ENCODE measurements at places on chromosomes 11 and 22.
A peak's percentile ranks its signal among the peaks of the same experiment; 100 is the strongest.

- no peak for DNase-seq
These were observed 271.4 kb upstream of the LUZP2 start for GRCh38 chr11:24225501-24225900.

GRCh38 chr11:104339380-104339831, 175.5 kb upstream of the PDGFD start:
- DNase-seq: no peak

GRCh38 chr11:13011466-13012055, 2.4 kb downstream of the RASSF10 start:
- DNase-seq: no peak

GRCh38 chr11:76557466-76557865, 112.6 kb downstream of the EMSY start:
- no peak for DNase-seq

GRCh38 chr11:57779276-57779675, 17.7 kb downstream of the CTNND1 start:
- no peak for DNase-seq

GRCh38 chr11:78615724-78616123, 41.1 kb upstream of the NARS2 start:
- DNase-seq: no peak

DNA sequence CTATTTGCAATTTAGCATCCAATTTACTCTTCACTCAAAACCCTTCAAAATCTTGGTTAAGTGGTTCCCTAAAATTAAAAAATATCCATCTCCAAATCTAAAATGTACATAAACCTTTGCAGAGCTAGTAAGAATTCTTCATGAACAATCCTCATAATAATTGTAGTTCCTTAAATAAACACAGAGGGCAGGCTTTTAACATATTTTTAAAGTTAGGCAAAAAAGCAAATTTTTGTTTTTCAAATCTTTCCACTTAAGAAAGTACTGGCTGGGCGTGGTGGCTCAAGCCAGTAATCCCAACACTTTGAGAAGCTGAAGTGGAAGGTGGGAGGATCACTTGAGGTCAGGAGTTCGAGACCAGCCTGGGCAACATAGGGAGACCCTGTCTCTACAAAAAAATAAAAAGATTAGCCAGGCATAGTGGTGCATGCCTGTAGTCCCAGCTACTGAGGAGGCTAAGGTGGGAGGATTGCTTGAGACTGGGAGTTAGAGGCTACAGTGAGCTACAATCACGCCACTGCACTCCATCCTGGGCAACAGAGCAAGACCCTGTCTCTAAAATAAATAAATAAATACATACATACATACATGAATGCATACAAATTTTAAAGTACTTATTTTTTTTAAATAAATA, 25.1 kb upstream of the PLAAT3 start:
- no peak for DNase-seq

GRCh38 chr11:11163236-11163635, 189.8 kb downstream of the CSNK2A3 start:
- DNase-seq: no peak

GRCh38 chr22:38126928-38127668, 16.6 kb upstream of the BAIAP2L2 start:
- DNase-seq: no peak

GRCh38 chr11:61524963-61525587, 16.5 kb downstream of the LRRC10B start:
- DNase-seq: no peak

GRCh38 chr11:69510471-69511357, 29.3 kb downstream of the LINC01488 start:
- DNase-seq: no peak

- no peak for DNase-seq
These were observed 41.8 kb upstream of the SORL1-AS1 start for GRCh38 chr11:121494355-121495099.

DNA sequence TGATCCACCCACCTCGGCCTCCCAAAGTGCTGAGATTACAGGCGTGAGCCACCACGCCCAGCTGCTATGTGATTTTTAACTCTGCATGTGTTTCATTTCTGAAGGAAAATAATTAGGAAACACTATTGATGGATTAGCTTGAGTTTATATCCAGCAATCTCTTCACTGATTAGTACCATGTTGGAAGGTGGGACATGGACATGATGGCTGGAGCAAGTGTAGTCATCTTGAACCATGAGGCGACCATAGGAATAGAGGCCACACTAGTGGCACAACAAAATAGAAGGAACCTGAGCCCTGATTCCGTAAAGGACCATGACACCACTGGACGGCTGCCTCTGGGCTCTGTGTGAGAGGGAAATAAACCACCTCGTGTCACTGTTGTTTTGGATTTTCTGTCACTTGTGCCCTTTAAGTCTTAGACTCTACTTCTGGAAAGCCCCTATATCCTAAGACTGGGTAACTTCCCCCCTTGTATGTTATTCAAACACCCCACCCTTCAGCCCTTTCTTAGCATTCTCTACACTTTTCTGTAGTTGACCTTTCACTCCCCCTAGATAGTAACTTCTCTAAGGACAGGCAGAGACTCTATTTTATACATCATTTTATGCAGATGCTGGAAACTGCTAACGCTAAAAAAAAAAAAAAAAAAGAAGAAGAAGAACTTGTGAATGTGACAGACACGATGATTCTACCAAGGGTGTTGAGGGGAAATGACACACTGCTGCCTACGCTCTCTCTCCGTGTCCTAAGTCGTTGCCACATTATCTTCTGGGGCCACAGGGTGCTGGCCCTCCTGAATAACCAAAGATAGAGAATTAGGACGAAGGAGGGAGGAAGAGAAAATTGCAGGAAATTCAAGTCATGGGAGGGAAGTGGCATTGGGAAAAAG, 2.7 kb upstream of the VPS37C start:
- DNase-seq: peak; percentile 47

DNA sequence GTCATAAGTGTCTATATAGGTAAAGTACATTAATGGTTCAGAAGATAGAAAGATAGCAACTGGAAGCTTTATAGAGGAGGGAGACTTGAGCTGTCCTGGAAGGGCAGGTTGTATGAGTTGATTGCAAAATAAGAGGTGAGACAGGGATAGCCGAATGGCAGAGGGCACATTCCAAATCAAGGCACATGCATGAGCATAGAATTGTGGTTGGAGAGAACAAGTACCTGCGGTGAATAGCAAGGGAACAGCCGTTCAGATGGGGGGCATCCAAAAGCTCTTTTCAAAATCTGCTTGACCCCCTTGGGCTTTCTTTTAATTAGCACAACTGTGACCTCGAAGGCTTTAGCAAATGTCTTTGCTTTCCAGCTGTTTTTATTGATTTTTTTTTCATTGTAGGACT, 473.0 kb upstream of the CCDC90B start:
- DNase-seq: no peak

GRCh38 chr11:9219572-9219971, 45.6 kb downstream of the DENND5A start:
- DNase-seq: no peak

- no peak for DNase-seq
These were observed 252.4 kb downstream of the GRM5 start for GRCh38 chr11:88813233-88813915.

DNA sequence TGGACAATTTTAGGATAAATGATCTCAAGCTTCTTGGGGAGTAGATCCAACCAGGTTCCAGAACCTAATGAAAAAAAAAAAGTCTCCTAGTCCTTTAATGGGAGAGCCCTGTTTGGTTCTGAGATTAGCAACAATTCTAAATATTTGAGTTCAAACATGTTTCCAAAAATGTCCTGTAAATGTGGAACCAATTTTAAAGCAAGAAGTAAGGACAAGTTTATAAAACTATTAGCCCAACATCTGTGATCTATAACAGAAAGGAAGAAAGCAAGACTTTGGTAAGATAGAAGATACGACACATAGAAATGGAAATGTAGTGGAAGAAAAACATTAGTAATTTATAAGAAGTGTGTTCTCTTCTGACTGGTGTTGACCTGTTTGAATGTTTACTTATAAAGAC, 79.7 kb upstream of the SLC5A12 start:
- DNase-seq: no peak

DNA sequence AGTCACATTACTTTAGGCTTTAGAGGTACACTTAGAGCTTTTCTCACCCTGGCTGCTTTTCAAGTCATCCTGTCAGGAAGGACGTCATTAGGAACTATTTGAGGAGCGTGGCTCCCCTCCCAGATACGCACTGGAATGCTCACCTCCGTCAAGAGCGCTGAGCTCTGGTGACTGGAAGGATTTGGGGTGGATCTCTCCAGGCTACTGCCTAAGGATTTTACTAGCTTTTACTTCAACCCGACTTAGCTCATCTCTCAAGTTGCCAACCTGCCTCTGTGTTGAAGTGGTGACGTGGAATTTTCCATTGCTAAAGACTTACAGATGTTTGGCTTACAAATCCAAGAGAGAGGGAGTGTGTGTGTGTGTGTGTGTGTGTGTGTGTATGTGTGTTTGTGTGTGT, 355.3 kb upstream of the CCDC90B start:
- DNase-seq: no peak

GRCh38 chr11:35641171-35641897, 21.2 kb upstream of the TRIM44 start:
- no peak for DNase-seq

- DNase-seq: no peak
These were observed 74.7 kb downstream of the MN1 start for GRCh38 chr22:27726686-27727449.

DNA sequence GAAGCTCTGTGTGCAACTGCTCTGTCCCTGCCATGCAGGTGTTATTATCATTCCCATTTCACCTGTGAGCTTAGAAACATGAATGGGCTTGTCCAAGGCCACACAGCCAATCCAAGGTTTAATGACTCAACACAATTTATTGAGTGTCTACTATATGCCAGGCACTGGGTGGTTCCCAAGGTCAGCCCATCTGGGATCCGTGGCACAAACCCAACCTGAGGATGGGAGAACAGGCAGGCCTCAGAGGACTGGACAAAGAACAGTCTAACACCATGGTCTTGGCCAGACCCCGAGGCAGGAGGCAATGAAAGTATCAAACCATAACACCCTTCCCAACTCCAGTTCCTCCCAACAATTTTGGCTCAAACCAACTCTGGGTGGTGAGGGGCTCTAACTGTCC, 15.7 kb downstream of the SPATA19 start:
- no peak for DNase-seq

DNA sequence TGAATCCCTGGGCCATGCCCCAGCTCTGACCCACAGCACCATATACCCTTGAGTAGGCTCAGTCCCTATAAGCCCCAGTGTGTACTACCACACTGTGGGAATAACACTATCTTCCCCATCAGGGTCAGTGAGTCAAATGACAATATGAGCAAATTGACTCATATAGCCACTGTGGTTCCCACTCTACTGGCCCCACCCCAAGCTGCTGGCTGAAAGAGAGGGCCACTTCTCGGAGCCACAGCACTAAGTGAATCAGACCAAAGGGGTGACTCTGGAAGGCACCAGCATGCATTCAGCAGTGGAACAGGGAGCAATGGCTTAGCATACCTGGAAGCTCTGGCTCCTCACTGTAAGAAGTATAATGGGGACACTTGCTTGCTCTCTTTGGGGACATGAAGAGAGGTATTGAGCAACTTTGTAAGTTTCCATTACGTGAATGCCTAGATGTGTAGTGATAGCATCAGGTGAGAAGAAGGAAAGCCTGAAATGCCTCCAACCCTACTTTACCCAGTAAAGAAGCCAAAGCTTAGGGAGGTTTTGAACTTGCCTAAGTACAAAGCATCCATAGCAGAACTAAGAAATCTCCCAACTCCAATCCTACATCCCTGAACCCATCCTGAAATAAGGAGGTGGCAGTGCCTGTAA, 13.5 kb downstream of the CD59 start:
- no peak for DNase-seq

Data from SIG-M5 (cell line).